ENCODE measurements at places on chromosomes 11 and 22.

- no peak for DNase-seq
Observed at GRCh38 chr11:3200388-3201111, 18.1 kb downstream of the MRGPRG start.

DNA sequence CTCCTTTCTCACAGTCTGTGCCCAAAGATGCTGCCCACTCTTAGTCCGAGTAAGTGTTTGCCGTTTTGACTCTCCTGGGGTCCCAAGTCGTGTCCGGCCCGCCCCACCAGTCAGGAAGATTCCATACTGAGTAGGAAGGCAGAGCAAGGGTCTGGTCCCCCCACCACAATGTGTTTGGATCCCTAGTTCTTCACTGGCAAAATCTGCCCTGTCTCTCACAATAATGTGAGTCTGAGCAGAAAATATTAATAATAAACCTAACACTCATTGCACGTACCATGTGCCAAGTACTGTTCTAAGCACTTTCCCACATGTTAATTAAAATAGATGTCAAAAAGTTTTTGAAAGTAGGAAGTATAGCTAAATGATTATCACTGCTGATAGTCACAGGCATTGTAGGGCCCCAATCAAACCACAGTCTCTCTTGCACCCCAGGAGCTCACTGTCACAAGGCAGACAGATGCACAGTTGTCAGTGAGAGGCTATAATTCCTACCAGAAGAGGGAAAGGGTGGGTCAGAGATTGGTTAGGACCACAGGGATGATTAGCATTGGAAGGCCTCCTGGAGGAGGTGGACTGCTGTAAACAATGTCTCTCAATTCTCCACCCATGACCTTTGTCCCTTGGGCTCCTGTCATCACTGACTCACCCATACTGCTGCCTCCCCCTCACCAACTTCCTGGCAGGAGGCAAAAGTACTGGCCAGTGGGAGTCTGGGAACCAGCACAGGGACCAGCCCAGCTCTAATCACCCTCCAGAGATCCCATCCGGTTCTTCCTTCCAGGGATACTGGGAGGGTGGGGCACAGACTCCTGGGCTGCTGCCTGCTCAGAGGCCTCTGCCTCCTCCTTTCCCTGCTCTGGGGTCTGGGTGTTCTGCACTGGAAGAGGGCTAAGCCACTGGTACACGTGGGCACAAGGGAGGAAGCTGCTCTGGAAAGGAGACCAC lies 1.0 kb upstream of the POLD4 start:
- DNase-seq = peak; percentile 95

- no peak for DNase-seq
Observed at GRCh38 chr22:17717708-17718107, 56.6 kb downstream of the BID start.

DNA sequence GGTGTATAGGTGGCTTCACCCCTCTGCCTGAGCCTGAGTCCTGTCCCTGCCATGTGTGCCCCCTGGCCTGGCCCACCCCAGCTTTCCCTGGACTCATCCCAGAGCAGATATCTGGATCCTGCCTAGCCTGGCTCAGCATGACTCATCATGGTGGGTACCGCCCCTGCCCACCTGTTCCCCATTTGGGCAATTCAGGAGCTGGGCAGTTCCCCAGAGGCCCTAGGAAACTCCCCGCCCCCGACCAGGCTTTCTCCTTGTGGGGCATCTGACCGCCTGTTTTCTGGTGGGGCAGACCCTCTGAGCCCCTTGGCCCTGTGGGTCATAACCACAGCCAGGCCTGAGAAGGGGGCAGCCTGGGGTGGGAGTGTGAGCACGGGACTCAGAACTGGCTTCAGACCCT lies 4.4 kb downstream of the TSPO start:
- DNase-seq = no peak

DNA sequence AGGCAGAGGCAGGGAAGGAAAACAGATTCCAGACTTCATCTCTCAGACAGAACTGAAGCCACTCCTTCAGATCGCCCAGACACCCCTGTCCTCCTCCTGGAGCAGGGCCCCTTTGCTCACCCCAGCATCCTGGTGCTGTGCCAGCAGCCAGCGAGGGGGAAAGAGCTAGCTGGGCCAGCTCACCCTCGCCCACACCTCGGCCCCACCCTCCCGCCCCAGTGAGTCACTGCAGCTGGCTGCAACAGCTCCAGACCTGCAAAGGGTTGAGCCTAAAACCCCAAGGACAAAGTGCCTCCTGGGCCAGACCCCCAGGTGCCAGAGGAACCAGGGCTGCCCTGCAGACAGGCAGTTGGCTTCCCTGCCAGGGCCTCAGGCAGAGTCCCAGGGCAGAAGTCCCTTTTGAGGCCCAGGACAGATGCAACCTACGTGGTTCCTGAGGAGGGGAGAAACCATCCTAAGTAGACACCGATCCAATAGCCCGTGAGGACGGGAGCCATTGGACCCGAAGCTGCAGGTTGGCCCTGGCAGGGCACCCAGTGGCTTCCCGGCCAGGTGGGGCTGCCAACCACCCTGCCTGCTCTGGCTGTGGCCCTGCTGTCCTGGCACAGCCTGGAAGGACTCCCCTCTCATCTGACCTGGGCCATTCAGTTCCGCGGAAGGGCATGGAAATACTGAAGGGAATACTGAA lies 7.2 kb downstream of the AHNAK start:
- peak; percentile 90 for DNase-seq

DNA sequence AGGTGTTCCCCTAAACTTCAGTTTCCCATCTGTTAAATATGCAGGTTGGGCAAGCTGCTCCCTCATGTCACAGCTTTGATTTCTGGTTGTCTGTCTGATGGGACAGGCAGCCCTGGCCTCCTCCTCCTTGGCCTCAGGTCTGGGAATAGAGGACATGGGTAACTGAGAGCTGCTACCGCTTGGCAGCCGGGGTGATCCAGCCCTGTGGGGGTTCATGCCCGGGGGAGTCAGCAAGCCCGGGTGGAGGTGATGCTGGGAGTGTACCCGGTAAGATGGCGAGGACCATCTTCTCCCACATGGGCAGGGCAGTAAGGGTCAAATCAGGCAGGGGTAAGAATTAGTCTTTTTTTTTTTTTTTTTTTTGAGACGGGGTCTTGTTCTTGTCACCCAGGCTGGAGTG lies 845.0 kb downstream of the TBC1D22A start:
- DNase-seq = no peak

DNA sequence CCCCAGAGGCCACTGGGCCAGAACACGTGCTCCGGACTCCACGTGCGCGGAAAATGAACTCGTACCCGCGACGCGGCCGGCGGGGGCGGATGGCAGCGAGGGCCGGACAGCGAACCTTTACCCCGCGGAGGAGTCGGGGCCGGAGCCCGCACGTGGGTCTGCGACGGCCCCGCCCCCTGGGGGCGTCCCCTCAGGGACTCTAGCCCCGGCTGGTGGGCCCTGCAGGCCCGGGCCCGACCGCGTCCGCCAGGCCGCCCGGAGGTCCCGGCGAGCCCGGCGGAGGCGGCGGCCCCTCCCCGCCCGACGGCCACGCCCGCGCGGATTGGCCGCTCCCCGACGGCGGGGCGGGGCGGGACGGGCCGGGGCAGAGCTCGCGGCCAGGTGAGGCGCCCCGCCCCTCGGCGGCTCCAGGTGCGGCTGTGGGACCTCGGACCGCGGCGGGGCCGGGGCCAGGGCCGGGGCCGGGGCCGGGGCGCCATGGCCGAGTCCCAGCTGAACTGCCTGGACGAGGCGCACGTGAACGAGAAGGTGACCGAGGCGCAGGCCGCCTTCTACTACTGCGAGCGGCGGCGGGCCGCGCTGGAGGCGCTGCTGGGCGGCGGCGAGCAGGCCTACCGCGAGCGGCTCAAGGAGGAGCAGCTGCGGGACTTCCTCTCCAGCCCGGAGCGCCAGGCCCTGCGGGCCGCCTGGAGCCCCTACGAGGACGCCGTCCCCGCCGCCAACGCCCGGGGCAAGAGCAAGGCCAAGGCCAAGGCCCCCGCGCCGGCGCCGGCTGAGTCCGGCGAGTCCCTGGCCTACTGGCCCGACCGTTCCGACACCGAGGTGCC lies at the start of gene FAM83F:
TSS of gene FAM83F (plus strand) at position 389 of the 827 bp plus-strand sequence. CDS start at position 478, 89 bp downstream.
- peak; percentile 80 for DNase-seq

- DNase-seq = no peak
Observed at GRCh38 chr11:115208808-115209259, 295.4 kb downstream of the CADM1 start.

DNA sequence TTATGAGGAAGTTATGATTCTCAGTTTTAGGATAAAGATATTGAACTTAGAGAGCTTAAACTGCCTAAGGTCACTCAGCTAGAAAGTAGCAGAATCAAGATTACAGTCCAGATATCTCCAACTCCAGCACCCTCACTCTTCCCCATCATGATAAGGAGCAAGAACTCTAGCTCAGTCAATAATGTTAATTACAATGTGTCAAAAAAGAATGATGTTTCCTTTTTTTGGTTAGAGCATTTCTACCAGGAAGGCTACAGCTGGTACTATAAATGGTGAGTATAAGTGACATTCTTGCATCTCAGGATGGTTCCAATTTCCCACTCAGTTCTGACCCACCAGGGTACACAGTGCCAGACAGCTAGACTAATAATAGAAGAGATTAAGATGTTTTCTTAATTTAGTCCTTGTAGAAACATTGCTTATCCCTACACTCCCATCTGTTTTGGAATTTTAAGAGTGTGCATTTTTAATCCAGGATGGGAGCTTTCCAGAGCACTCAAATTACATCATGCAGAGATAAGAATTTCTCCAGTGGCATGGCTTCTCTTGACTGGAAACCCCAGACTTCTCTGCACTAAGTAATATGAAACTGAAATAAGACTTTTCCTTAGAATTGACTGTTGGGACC lies 21.6 kb upstream of the BBOX1 start:
- no peak for DNase-seq

DNA sequence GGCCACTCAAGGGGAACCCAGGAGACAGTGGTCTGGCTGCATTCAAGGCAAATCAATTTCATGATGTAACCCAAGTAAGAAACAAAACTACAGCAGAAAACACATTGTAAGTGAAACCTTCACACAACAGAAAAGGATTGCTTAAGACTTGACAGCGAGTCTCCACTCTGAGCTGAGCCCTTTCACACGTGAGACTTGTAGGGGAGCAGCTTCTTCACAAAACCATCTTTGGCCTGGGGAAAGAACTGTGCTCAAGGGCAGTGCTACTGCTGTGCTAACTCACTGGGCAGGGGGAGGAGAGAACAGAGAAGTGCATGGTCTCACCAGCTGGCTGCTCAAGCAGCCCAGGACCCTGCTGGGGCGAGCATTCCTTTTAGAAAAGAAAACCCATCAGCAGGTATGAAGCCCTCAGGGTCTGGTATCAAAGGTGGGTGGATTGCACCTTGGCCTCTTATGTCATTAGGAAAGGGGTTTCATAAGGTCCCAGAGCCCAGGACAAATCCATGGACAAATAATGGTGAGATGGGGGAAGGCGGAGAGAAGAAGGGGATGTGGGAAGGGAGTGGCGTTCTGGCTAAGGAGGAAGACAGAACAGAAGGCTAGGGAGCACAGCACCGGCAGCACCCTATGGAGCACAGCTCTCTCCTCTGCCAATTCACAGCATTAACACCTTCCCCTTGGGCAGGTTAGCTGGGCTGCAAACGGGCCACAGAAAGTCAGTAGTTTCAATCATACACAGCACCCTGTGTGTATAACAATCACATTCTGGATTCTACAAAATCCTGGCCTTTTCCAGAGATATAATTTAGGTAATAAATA lies 20.6 kb upstream of the RAPSN start:
- DNase-seq = no peak

- no peak for DNase-seq
Observed at GRCh38 chr22:40660730-40661129, 18.6 kb upstream of the MCHR1 start.

- DNase-seq = peak; percentile 83
Observed at GRCh38 chr11:35031867-35032266, 107.1 kb upstream of the CD44 start.

DNA sequence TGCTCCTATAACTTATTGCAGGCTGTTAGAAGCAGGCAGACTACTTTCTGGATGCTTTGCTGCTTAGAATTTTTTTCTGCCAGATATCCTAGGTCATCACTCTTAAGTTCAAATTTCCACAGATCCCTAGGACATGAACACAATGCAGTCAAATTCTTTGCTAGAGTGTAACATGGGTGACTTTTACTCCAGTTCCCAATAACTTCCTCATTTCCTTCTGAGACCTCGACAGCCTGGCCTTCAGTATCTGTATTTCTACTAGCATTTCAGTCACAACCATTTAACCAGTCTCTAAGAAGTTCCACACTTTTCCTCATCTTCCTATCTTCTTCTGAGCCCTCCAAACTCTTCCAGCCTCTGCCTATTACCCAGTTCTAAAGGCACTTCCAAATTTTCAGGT lies 60.4 kb upstream of the ZBED5 start:
- no peak for DNase-seq

DNA sequence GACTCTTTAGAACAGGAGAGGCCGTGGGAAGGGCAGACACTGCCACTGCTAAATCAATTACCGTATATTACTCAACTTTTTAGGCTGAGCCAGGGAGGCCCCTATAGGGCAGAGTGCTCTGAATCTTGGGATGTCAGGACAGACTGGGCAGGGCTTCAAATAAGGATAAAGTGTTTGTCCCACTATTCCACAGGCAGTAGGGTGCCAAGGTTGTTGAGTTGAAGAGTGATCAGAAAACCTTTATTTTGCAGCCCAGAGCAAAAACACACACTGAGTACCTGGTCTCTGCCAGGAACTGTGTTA lies 1.6 kb upstream of the B4GAT1 start:
- DNase-seq = no peak

DNA sequence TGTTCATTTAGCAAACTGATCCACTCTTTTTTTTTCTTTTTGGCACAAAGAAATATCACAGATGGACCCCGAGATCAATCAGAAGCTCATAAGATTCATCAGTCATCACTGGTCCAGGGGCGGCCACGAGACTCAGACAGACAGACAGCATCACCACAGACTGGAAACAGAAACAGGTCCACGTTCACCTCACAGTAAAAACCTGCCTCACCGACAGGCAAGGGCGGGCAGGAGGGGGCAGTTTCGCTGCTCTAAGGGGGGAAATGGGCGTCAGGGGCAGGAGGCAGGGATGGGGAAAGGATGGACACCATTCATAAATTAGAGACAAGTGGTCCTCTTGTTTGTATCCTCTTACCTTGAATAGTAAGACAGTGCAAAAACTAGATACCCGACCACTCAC lies 16.5 kb downstream of the CHST1 start:
- no peak for DNase-seq

GRCh38 chr11:88164806-88165585 lies 10.2 kb downstream of the RAB38 start:
- no peak for DNase-seq

DNA sequence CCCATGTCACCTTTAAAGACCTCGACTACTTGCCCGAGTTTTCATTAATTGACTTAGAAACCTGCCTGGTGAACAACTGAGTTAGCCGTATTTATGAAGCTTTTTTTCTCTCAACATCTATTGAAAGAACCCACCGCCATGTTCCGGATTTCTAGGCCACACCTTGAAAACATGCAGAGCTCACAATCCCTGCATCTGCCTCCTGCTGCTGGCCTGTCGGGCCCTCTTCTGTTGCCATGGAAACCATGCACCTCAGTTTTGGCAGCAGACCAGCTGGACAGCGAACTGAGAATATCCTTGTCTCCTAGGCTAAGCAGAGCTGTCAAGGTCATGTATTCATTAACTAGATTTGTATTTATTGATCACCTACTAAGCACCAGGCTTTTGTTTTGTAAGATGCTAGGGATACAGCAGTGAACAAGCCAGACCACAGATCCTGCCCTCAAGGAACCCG lies 4.3 kb upstream of the PATZ1 start:
- no peak for DNase-seq

Data from RWPE1 (cell line).